NCI-H69 (cell line): ENCODE measurements at places on chromosomes 1 and 21.
A peak's percentile ranks its signal among the peaks of the same experiment; 100 is the strongest.

DNA sequence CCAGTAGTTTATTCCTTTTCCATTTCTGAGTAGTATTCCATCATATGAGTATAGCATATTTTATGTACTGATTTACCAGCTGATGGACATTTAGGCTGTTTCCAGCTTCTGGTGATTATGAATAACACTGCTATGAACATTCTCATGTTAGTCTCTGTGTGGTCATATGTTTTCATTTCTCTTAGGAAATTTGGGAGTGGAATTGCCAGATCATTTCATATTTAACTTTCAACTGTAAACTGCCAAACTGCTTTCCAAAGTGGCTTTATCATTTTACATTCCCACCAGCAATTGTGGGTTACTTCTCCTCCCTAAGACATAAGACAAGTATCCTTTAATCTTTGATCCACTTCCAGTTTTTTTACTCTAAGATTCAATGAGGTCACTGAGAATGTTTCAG, 85.7 kb upstream of the RALGPS2 start:
- DNase-seq: no peak

GRCh38 chr1:84370266-84370665, 28.0 kb upstream of the DNASE2B start:
- DNase-seq: no peak

DNA sequence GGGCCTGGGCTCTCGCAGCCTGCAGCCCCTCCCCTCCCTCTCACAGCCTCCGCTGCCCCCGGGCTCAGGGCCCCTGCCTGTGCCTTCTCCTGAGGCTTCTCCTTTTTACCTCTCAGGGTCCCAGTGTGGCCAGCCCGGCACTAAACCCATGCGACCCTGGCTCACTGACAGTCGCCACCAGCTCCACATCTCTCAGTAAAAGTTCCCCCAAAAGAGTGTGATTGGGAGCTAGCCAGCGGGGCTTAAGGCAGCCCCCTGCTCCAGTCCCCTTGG, 26.6 kb downstream of the PDE9A start:
- DNase-seq: no peak

- peak; percentile 25 for DNase-seq
Observed at GRCh38 chr1:10734375-10734774, 62.1 kb downstream of the CASZ1 start.

DNA sequence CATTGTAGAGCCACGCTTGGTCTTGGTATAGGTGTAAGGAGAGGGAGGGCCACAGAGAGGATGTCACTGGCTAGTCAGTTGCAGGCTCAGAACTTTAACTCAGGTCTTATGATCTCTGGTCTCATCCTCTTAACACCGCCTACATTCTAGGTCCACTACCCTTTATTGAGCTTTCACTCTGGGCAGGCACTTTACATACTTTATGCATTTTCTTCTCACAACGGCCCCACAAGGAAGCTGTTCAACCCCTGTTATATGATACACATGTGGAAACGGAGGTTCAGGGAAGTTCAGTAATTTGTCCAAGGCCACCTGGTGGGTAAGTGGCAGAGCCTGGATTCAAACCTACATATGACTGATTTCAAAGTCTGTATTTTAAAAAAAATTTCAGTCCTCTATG, 25.3 kb upstream of the RCAN3 start:
- no peak for DNase-seq

DNA sequence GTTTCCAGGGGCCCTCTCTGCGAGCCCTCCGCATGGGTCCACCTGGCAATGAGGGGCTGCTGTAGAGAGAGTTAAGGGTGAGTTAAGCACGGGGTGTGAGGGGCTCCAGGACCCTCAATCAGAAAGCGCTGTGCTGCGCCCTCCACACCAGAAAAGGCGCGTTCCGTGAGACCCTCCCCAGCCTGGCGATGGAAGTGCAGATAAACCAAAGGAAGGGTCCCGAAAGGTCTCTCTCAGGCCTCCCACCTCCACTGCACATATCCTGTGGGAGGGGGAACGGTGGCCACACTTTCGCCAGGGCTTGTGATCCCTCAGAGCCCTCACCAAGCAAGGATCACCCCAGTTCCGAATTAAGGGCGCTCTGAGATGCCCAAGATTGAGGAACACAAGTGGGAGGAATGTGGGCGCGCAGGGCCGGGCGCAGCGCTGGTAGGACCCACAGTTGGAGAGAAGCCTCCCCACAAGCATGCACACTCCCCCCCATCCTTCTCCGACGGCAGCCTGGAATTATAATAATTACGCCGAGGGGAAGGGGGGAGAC, 1.1 kb downstream of the WNT3A start:
- DNase-seq: no peak

GRCh38 chr1:162137179-162137960, 67.9 kb downstream of the NOS1AP start:
- no peak for DNase-seq
